CD4-positive, alpha-beta T cell treated with Interleukin-15 for 1 hour (primary cell): ENCODE measurements at places on chromosomes 12 and 14.

DNA sequence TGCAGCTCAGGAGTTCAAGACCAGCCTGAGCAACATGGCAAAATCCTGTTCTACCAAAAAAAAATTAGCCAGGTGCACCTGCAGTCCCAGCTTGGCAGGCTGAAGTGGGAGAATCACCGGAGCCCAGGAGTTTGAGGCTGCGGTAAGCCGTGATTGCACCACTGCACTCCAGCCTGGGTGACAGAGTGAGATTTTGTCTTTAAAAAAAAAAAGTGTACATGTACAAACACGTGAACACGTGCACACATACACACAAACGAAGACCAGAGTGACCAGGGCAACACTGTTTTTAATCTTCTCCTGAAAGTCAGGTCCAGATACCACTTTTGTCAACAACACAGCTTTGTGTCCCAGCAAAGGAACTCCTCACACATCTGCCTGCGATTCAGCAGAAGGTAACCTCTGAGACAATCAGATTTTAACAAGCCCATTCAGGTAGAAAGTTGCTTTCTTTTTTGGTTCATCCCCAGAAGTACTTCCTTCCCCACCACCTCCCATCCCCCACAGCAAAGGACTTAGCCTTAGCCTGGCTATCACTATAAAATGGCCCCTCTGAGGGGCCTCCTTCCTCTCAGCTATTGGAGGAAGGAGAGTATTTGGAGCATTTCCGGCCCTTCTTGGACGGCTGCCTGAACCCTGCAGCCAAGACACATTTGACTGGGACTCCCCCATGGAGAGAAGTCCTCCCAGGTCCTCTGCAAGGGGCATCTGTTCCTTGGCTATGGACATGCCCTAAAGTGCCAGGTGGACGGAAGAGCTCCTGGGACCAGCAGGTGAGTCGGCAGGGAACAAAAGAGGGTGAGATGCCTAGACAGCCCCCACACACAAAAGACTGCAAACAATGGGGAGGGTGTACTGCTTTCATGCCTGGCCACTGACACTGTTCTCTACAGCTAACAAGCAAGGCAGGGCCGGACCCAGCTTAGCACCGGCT is 9.8 kb downstream of the CTDSP2 start:
- DNase-seq: peak; percentile 36

DNA sequence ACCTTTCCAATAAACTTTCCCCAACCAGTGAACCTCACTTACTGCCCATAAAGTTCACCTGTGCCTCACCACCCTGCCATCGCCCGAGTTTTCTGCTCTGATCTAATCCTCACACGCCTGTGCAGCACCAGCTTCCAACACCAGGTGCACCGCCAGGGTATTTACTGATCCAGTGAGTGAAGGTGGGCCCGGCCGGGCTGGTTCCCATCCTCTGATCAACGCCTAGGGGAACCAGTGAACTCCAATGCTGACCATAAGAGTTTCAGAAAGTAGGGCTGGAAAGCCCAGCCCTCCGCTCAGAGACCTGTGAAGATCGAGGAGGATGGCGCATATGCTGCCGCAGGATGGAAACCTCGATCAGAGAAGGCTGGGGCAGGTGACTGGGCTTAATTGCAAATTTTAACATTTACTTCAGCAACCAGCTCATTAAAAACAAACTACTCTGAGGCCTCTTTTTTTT is 685 bp upstream of the MYL6B start:
- peak; percentile 57 for DNase-seq

DNA sequence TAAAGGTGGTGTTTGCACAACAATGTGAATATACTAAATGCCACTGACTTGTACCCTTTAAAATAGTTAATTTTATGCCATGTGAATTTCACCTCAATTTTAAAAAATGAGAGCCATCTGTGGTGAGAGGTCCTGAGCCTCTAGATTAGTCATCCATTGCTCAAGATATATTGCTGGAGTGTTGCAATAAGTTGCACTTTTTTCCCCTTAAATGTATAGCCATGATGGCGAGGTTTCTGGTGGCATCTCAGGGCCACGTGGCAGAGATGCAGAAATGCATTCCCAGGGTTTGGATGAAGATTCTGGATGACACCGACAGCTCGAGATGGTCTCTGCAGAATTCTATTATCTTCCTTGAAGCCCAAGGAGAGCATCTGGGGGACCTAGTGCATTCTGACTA is 153.7 kb downstream of the AACS start:
- no peak for DNase-seq

- DNase-seq: no peak
These were observed 3.1 kb upstream of the IGF1 start for GRCh38 chr12:102483466-102483865.
